T-helper 17 cell (primary cell): ENCODE measurements at places on chromosomes 11 and 22.

GRCh38 chr11:105767931-105768330, 158.1 kb downstream of the GRIA4 start:
- no peak for DNase-seq

DNA sequence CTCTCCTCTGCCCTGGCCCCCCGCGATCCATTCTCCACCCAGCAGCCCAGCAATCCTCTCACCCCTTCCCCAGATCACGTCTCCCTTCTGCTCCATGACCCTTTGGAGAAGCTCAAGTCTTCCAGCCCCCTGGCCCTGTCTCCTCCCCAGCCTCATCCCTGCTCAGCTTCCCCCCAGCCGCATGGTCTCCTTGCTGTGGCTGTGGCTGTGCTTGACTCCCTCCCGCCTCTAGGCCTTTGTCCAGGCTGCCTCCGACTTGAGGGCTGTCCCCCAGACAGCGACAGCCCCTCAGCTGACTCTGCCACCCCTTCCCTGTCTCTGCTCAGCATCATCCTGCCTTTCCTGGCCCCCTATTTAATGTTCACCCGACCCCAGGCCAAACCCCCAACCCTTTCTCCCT, 59.3 kb downstream of the CACNA1I start:
- DNase-seq: no peak

DNA sequence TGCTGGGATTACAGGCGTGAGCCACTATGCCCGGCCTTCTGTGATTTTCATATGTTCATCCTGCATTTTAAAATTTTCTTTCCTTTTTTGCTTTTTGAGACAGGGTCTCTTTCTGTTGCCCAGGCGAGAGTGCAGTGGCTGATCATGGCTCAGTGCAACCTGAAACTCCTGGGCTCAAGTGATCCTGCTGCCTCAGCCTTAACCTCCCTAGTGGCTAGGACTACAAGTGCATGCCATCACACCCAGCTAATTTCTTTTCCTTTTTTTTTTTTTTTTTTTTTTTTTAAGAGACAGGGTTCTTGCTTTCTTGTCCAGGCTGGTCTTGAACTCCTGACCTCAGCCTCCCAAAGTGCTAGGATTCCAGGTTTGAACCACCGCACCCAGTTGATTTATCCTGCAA, 54.1 kb upstream of the WT1 start:
- no peak for DNase-seq

GRCh38 chr11:111691176-111691575, 75.0 kb downstream of the PPP2R1B start:
- no peak for DNase-seq

GRCh38 chr22:44995105-44995514, 14.7 kb downstream of the PHF21B start:
- DNase-seq: no peak

DNA sequence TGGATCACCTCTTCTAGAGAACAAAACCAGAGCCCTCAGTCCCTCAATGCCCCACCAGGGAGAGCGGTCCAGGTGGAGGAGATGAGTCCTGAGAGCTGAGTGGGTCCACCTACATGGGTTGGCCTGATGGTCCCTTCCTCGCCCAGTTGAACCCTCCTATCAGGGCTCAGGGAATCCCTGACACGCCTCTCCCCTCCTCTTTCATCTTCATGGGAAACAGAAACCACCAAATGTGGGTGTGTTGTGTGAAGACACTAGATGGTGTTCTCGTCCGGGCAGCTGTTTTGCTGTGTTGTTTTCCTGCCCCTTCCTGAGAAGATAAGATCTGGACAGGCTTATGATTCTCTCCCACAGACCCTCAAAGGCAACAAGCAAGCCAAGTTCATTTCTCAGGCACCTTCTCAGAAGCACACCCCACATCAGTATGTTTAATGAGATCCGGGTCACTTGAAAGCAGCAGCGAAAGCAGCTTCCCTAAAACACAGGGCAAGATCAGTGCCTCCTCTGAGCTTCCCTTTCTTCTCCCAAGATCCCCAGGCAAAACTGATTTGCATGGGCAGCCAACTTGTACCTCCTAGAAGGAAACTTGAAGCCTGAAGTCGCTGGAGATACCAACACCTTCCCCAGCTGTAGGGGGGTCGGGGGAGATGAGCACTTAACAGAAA, 35.3 kb upstream of the POU2AF1 start:
- no peak for DNase-seq

GRCh38 chr11:61472868-61473267, 35.7 kb upstream of the LRRC10B start:
- no peak for DNase-seq

- DNase-seq: no peak
Observed at GRCh38 chr11:17268902-17269301, 7.6 kb upstream of the NUCB2 start.

GRCh38 chr11:111417766-111418435, 38.8 kb upstream of the POU2AF1 start:
- DNase-seq: no peak

DNA sequence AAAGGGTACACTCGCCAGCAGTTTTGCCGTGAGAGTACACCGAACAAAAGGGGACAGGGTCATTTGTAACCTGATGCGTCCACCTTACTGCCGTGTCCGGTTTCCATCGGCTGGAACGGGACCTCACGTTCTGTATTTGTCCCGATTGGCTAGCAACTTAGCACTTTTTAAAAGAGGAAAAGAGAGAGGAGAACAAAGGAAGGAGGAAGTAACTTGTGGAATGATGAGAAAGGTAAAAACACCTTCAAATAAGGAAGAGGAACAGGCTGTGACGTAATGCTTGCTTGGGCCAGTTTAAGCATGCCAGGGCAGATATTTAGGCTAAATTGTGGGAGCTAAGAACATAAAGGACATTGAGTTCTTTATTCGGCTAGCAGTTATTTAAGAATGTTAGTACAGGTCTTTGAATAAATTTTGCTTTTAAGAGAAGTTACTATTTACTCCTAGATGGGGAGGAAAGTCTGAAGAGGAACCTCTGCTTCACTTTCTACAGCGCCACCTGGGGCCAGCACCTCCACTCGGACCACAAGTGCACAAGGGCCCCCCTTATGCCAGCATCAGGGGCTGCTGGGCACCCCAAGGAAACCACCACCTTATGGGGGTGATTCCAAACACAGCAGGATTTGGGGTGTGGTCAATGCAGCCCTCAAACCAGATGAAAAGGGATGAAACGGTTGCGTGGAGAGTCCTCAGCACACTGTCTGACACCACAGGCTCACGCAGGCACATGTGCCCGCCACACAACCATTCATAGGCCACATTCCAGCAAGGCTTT, 5.8 kb downstream of the ARSA start:
- DNase-seq: no peak

- no peak for DNase-seq
Observed at GRCh38 chr11:129767827-129768226, 47.8 kb upstream of the TMEM45B start.

- DNase-seq: no peak
Observed at GRCh38 chr11:117934526-117935307, 5.5 kb upstream of the TMPRSS13 start.

DNA sequence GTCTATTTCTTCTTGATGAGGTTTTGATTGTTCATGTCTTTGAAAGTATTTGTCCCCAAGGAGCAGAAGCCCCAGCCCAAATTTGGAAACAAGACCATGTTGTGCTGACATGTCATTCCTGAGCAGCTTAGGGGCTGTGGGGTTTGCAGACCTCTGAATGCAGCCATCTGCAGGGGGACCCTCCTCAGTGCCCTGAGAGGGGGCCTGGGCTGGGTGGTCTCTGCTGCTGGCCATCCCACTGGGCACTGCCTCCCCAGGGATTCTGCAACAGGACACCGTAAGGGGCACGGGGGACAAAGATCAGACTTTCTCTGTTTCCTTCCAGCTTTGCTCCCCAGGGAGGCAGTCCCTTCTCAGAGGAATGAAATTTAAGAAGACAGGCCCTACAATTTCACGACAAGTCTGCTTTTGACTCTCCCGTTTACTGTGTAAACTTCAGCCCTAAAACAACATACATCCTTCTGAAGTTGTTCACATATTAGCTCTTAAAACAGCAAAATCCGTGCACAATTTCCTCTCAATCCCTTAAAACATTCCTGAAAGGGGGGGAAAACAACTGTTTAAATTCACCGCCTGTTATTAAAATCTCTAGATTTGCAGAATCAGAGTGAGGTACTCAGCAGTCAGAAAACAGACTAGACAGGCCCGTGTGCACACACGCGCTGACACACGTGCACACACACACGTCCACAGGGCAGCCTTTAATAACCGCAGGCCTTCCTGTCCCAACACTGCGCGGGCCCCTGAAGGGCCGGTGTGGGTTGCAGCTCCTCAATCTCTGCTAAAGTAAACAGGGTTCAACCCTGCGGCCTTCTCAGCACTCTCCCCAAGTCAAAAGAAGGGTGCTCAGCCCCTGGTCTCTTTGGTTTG, 109.8 kb downstream of the KCNQ1 start:
- no peak for DNase-seq

DNA sequence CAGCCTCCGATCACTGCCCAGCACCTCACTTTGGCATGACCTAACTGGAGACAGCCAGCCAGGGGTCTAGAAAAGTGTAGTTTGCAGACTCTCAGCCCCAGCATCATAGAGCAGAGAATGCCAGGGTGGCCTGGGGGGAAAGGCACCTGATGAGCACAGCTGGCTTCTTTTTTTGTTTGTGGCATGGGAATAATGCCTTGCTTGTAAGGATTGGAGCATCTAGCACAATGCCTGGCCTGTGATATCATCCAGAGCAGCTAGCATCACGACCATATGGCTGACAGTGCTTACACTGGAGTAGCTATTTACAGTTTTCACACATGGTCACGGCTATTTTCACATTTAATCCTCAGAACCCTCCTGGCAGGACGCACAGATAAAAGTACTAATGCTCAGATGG, 594.8 kb upstream of the B3GAT1 start:
- DNase-seq: no peak

GRCh38 chr11:57309106-57310059, 15.4 kb downstream of the TNKS1BP1 start:
- no peak for DNase-seq

GRCh38 chr22:17493419-17493981, 69.8 kb upstream of the SLC25A18 start:
- no peak for DNase-seq
